ENCODE measurements at places on chromosomes 12 and 14.

- DNase-seq, result no peak
Measured at GRCh38 chr14:34650786-34651584, 21.0 kb upstream of the SNX6 start.

DNA sequence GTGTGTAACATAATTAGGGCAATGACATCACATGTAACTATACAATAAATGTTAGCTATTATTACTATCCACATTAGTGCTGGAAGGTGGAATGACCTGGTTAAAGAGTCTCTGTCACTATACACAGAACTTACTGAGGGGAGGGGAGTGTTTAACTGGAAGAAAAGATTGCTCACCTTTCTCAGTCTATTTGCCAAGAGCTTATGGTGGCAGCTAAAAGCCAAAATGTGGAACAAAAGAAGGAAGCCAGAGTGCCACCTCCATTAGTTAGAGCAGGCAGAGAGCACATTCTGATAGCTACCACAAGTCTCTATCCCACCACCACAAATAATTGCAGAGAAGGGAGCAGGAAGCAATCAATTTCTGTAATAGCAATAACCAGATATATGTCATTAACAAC lies 124.4 kb downstream of the MED13L start:
- no peak for DNase-seq

- no peak for DNase-seq
Measured at GRCh38 chr12:207804-208203, 6.2 kb downstream of the SLC6A12 start.

GRCh38 chr12:92814584-92814983 lies 111.8 kb downstream of the PLEKHG7 start:
- no peak for DNase-seq

DNA sequence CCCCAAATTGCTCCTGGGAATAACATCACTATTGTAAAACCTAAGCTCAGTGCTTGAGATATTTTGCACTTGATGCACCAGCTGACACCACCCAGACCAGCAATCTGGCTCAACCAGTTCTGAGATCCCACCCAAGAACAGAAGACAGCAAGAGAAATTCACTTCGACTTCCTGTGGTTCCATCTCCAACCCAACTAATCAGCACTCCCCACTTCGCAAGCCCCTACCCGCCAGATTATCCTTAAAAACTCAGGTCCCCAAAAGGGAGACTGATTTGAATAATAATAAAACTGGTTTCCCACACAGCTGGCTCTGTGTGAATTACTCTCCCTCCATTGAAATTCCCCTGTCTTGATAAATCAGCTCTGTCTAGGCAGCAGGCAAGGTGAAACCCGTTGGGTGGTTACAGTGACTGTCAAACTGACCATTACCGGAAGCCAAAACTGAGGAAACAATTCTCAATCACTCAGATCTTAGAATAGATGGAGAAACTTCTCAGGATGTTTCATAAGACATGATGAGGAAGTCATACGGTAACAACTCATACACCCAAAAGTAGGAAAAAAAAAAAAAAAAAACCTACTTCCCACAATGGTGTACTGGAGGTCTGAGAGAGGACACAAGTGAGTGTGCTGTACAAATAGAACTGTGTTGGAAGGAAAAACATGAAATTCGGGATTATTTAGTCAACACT lies 92.4 kb downstream of the TMTC1 start:
- DNase-seq, result no peak

- no peak for DNase-seq
Measured at GRCh38 chr12:92365333-92365732, 219.7 kb upstream of the BTG1 start.

GRCh38 chr12:113130457-113131135 lies 5.0 kb downstream of the RASAL1 start:
- no peak for DNase-seq

DNA sequence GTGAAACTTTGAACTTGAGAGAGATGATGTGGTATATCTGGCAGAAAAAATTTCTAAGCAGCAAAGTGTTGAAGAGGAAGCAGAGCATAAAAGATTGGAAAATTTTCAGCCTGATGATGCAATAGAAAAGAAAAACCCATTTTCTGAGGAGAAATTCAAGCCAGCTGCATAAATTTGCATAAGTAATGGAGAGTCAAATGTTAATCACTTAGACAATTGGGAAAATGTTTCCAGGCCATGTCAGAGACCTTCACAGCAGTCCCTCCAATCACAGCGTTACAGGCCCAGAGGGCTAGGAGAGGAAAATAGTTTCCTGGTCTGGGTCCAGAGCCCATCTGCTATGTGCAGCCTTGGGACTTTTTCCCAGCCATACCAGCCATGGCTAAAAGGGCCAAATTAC lies 469.0 kb upstream of the FOXG1 start:
- no peak for DNase-seq

DNA sequence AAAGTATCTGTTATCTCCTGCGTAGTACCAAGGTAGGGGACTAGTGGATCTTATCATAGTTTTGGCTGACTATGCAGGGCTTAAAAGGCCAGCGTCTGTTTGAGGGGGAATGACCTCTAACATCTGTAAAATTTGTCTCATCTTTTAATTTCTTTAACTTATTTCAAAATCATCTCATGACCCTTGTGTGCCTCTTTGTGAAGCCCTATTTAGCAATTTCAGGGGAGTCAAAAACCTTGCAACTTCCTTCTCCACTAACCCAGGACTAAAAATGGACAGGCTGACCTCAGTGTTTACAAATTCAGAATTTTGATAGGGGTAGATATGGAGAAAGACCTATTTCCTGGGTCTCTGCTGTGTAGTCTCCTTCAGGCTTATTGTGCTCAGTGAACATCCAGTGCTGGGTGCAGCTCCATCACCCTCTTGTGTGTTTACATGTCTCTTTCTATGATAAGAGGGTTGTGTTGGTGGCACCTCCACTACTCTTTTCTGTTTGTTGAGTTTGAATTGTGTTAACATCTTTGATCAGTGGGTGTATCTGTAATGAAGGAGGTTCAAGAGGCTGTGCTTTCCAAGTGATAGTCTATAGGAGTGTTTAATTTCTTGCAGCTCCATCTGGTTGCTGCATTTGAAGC lies 14.3 kb downstream of the NECAP1 start:
- no peak for DNase-seq

DNA sequence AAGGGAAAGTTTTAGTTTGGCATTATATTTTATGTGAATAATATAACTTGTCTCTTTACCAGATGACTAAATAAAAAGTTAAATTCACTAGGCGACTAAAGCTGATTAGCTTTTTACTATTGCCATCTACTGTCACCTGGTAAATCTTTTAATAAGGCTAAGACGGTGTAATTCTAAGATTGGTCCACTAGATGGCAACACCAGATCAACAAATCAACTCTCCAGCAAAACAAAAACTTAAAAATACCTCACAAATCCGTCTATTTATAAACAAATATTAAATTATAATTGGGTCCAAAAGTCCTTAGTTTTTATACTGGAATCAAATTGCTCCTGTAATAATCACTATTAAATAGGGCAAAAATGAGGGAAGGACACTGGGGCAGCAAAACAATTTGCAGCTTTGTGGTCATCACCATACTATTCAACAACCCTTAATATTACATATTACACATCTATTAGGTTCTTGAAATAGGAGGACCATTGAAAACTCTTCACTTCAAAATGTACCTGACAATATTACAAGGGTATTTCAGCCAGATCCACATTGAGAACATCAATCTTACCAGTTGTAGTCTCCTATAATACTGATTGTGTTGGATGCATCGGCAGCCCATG lies 47.9 kb downstream of the GALC start:
- no peak for DNase-seq

DNA sequence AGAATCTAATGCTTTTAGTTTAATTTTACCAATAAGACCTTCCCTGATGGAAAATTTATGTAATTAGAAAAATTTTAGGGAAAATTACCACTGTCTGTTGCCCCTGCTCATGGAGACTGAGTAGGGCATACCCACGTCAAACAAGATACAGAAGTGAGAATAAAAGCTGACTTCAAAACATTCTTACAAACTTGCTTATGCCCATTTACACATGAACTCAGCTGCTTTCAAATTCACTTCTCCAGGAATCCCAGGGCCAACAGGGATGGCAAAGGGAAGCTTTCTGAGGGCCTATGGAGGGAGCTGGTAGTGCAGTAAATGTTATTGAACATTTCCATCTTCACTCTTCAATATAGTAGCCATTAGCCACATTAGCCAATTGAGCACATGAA lies 4.8 kb upstream of the NINJ2 start:
- DNase-seq, result no peak

DNA sequence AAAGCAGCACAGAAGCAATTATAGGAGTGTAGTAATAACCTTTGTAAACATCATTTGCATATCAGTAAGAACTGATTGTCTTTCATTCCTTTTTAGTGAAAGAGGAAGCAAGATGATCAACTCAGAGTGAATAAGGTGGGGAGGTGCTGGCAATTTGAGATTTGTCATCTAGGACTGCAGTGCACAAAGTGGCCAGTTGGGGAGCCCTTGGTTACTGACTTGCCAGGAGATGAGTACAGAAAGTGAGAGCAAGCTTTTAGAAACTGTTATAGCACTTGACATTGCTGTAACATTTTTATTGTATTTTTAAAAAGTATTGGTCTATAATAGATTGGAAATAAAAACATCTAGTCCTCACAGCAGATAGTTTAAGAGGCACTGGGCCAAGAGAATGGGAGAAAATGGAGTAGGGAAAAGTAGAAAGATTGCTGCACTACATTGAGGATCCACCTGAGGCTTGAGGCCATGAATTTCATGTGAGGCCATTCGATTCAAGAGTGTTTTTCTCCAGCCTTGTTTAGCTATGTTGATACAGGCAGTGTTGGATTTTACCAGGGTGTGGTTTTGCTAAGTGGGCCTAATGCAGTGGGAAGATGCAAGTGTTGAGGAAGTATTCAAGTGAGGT lies 98.2 kb downstream of the SNAPC1 start:
- DNase-seq, result peak; percentile 14

DNA sequence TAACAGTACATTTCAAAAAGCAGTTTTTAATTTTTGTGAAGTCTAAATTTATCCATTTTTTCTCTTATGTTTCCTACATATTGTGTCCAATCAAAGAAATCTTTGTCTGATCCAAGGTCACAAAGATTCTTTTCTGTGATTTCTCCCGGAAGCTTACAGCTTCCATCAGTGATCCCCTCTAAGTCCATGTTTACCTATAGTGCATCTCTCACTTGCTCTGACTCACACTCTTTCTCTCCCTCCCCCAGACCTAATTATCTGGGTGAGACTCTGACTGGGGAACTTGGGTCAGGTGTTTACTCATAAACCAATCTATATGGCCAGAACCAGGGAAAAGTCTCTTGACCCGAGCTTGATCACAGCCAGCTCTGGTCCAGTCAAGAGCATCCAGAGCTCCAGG lies 224.4 kb downstream of the SPTSSA start:
- no peak for DNase-seq

GRCh38 chr12:109637348-109637747 lies 63.8 kb downstream of the MVK start:
- no peak for DNase-seq

DNA sequence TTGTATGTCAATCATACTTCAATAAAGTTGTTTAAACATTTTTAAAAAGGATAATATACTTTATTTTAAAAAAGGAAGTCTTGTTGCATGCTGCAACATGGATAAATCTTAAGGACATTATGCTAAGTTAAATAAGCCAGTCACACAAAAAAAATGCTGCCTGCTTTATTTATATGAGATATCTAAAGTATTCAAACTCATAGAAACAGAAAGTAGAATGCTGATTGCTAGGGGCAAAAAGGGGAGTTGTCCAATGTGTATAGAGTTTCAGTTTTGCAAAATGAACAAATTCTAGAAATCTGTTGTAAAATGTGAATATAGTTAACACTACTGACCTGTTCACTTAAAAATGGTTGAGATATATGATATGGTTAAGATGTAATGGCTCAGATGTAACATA lies 8.7 kb downstream of the KLRC4 start:
- no peak for DNase-seq

DNA sequence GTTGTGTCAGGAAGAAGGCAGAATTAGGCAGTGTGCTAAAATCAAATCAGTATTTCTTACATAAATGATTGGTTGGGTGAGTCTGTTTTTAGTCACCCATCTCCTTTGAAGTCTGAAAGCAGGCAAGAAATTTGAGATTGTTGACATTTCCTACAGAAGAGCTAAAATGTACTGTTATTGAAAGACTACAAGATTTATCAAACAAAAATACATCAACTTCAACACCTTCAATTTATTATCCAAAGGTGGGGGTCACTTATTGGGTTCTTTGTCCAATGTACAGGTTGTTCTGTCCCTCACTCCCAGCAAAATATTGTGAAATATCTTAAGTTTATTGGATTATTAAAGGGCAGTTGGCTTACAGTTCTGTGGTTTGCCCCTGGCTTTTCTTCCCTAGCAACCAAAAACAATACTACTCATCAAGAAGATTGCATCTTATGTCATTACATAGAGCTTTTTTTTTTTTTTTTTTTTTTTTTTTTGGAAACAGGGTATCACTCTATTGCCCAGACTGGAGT lies 20.6 kb upstream of the PKP2 start:
- no peak for DNase-seq

DNA sequence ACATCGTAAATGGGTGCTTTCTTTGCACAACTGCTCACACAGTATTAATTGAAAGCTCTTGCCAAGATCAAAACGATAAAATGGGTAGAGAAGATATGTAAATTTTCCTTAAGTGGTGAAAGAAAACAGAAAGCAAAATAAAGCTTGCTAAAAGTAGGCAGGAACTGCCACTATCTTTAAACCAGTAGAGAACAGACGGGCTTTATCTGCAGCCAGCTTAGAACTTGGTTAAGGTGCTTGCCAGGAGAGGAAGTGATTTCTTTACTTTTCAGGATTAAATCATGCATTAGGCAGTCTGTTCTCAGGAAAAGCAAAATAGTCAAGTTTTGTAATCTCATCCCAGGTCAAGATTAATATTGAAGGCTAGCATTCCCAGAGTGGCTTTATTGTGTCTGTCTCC lies 56.9 kb upstream of the CCDC175 start:
- DNase-seq, result no peak

- DNase-seq, result no peak
Measured at GRCh38 chr12:42332301-42333285, 6.6 kb downstream of the PPHLN1 start.

GRCh38 chr12:31651893-31652521 lies 7.5 kb upstream of the ETFBKMT start:
- no peak for DNase-seq

GRCh38 chr12:33988913-33989312 lies 33.4 kb upstream of the ALG10 start:
- DNase-seq, result no peak

DNA sequence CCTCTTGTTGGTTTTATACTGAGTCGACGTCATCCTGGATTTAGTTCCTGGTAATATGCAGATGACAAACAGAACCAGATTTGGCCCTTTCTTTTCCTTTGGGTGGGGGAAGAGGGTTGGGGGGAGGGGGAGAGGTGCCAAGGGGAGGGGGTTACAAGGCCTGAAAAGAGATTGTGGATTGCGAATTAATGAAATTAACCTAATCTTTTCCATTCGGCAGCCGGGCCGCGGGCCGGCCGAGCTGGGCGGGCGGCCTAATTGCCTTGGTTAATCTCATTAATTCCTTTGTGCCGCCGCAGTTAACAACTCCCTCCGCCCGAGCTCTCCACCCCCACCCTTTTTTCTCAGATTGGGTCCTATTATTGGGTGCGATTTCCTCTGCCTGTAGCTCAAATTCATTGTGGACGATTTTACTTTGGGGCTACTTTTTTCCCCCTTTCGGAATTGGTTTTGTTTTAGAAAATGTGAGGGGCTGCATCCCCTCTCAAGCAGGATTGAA lies 387 bp upstream of the GSC start:
- DNase-seq, result no peak
